ENCODE measurements at places on chromosomes 11 and 22.

DNA sequence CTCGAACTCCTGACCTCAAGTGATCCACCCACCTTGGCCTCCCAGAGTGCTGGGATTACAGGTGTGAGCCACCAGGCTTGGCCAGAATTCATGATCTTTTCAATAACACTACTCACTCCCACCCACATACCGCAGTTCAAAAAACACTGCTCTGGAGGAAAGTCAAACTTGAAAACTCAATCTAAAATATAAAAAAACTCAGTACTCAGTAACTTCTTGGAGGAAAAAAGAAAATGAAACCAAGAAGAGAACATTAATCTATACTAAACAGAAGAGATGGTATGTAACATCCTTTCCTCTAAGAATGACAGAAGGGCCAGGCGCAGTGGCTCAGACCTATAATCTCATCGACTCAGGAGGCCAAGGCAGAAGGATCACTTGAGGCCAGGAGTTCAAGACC lies 58.3 kb downstream of the MRTFA start:
- DNase-seq, result no peak

DNA sequence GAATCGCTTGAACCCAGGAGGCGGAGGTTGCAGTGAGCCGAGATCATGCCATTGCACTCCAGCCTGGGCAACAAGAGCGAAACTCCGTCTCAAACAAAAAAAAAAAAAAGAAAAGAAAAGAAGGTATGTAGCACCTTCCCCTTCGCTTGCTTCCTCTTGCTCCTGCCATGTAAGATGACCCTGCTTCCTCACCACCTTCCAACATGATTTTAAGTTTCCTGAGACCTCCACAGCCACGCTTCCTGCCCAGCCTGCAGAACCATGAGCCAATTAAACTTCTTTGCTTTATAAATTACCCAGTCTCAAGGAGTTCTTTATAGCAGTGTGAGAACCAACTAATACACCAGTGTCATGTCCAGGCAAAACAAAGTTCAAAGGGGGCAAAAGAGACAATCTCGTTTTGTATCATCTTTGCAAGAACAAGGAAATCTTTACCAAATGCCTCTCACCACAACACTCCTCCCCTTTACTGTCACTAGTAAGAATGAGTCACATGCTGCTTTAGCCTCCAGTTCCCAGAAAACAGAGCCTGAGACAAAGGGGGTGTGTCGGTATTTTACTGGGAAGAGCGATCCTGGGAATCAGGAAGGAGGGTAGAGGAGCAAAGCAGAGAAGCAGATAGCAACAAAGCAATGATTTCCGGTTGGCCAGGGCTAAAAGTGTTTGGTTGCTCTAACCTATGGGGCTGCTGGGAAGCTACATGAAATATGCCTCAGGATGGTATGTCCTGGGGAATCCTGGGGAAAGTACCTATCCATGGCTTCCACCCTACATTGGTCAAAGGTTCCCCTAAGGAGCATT lies 10.5 kb upstream of the MCHR1 start:
- DNase-seq, result no peak

DNA sequence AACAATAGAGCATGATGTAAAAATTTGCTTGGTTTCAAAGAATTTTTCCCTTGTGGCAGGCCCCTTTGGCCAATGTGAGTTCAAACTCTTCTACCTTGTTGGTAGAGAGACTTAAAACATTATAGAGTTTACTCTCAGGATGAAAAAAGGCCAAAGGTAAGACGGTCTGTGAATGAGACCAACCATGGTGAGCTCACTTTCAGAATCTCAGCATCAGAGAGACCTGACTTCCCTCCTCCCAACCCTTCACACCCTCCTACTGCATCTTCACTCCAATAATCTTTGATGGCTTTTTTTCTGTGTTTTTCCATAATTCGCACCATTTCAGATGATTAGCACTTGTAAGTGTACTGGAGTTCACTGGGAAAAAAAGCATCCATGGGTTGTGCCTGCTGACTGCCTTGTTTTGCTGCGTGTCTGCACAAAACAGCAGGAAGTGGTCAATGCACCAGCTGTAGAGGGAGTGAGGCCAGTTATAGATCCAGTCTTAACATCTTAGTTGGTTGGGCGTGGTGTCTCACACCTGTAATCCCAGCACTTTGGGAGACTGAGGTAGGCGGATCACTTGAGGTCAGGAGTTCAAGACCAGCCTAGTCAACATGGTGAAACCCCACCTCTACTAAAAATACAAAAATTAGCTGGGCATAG lies 64.1 kb downstream of the SLC1A2 start:
- DNase-seq, result no peak

DNA sequence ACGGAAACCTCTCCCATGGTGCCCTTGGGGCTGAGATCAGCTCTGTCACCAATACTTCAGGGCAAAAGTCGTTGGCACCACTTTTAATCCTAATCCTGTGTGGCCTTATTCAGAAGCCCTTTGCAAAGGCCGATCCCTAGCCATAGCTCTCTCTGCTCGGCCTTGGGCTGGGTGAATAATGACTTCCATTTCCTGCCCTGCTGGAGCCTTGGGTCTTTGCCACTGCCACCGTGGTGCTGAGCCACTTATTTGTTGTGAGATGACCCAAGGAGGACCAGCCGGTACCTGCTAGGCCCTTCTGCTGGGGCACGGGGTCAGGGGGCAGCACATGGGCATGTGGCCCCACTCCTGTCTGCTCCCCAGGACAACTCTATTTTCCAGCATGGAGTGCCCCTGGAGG lies 188.2 kb downstream of the ST3GAL4 start:
- no peak for DNase-seq

DNA sequence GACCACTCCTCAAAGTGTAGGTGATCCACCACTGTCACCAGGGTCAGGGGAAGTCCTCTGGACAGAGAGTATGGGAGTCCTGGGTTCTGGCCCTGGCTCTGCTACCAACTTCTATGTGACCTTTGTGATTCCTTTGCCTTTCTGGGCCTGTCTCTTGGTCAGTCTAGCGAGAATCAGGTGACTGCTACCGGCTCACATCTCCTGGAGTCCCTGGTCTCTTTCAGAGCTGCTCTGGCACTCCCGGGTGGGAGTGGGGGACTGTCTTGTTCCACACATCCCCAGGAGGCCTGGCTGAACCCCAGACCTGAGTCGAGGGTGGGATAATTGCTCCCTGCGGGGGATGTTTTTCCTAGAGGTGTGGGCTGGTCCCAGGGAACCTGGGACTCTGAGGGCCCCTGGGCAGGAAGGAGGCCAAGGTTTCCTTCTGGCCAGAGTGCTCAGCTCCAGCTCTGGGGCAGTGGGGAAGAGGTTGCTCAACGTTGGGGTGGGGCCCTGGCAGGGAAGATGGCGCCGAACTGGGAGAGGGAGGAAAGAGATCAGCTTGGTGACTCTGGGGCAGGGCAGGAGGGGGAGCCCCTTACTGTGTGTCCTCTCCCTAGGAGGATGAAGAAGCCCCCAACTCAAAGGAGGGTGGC lies 2.1 kb downstream of the SOX10 start:
- no peak for DNase-seq

DNA sequence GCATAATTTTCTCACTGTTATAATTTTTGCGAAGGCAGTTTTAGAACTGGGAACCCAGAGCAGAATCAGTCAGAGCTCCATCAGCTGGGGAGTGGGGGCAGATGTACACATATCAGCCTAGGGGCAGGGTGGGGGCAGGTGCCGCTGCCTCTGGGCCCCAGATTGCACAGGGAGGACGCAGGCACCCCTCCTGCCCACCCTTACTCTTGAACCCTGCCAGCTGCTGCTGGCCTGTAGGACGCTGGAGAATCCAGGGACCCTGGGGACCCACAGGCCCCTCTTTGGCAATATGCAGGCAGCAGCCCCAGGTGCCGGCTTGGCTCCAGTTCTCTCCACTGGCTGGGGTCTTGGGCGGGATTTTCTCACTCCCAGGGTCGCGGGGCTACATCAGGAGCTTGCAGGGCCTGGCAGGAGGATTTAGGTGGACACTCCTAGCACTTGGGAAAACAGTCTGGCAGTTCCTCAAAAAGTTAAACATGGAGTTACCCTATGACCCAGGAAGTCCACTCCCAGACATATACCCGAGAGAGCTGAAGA lies 8.8 kb upstream of the CAPN5 start:
- no peak for DNase-seq

DNA sequence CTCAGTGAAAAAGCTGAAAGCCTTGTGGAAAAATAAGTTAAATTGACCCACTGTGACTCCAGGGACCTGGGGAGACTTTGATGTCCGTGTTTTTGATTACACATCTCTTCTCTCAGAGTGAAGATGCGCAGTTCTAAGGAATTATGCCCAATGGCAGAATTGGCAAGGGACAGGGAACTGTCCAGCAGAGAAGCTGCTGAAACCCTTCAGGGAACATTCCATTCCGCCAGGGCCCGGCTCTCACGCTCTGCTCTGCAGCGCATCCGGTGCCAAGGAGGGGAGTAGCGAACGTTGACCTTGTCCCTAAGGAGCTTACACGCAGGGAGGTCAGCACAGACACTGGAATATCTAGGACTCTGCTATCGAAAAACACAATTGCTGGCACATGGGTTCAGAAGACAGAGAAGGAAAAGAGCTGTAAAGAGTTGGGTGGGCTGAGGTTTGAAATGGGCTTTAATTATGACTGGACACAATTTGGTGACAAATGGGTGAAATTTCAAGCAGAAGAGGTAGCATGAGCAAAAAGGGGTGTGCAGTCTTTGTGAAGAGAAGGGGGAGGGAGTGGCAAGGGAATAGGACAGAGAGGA lies 64.5 kb upstream of the B3GAT1 start:
- no peak for DNase-seq

DNA sequence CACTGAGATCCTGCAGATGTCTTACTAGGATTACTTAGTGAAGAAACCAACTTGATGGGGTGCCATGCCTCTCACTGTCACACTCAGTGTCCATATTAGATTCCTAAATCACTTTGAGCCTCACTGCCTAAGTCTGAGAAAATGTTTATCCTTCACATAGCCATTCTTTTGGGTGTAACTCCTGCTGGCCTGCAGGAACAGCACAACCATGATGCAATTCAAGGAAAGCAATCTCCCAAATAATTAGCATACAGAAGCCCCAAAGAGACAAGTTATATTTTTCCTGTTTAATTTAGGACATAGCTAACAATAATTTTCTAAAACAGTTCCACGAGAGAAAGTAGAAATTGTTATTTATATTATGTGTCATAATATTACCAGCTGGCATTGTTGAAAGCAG lies 655.5 kb downstream of the KCNA4 start:
- no peak for DNase-seq

GRCh38 chr11:69201066-69201365 lies 45.3 kb downstream of the SMIM38 start:
- DNase-seq, result no peak

- DNase-seq, result no peak
Observed at GRCh38 chr11:76625472-76626186, 44.9 kb downstream of the LRRC32 start.

GRCh38 chr11:7569044-7569443 lies 55.2 kb downstream of the PPFIBP2 start:
- no peak for DNase-seq
